Memory B cell (primary cell): ENCODE measurements at places on chromosomes 3 and 15.

GRCh38 chr3:172125053-172125452, 85.7 kb downstream of the FNDC3B start:
- H3K36me3 ChIP-seq = peaks cover 4% of the 10 kb centered on the region
- H3K27ac ChIP-seq = no peak overlapping the region
- no peaks in the 10 kb centered on the region for H3K4me1 ChIP-seq
- H3K4me3 ChIP-seq = no peak overlapping the region
- H3K27me3 ChIP-seq = no peaks in the 10 kb centered on the region
- DNase-seq = no peak

DNA sequence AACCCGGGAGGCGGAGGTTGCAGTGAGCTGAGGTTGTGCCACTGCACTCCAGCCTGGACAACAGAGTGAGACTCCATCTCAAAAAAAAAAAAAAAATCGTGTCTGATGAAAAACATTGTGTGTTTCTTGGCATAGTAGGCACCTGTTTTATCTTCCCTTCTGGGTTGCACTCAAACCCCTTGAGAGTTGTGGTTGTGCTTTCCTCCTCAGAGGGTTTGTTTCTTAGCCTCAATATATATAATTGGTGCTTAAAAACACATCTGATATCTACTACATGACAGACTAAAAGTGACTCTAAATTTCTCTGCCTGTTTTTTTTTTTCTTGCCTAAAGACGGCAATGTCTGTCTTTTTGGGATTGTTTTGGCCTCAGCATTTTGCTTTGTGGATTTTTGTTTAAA, 7.6 kb downstream of the NR1D2 start:
- H3K27ac ChIP-seq = peak overlapping the region; percentile 82
- peak overlapping the region; percentile 59 for H3K4me3 ChIP-seq
- DNase-seq = peak; percentile 15
- H3K4me1 ChIP-seq = peaks cover 45% of the 10 kb centered on the region

DNA sequence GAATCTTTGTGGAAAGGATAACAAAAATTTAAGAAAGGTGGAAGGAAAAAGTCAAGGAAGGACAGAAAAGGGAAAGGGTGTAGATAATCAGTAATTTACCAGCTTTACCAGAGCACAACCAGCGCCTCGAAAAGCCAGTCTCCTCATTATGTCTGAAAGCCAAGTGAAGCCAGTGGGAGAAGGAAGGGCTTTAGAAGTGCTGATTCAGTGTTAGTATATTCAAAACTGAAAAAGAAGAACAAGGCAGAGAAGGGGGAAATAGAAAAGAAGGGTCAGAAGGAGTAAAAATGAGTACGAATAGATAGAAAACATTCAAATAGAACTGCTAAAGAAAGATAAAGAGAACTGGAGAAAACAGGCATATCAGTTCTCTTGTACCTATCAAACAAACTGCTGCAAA, 4.1 kb downstream of the PBRM1 start:
- H3K4me3 ChIP-seq = no peak overlapping the region
- peaks cover 23% of the 10 kb centered on the region for H3K4me1 ChIP-seq
- DNase-seq = no peak
- H3K27me3 ChIP-seq = no peaks in the 10 kb centered on the region

DNA sequence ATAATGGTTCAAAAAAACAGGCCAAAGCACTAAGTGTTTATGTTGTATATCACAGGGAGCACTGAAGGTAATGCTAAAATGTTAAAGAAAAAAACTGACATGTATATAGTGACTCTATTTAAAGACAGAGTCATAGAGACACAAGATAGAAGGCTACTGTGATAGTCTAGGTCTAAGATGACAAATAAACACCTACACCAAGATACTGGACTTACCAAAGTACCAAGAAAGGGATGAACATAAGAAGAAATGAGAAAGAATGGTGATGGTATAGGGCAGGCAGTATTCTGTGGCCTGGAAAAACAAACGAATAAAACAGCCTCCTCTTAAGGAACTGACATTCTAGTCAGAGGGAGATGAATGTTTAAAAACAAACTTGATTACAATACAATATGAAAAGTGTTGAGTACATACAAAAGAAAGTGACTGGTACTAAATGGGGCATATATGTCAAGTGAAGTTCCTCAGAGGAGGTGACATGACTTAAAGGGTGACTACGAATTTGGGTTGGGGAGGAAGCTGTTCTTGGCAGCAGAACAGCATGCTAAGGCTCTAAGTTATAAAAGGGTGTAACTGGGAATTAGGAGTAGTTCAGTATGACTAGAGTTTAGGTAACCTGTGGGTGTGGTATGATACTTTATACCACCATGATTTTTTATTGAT, 5.9 kb downstream of the ABHD10 start:
- peaks cover 26% of the 10 kb centered on the region for H3K4me1 ChIP-seq
- H3K27ac ChIP-seq = peak overlapping the region; percentile 59
- no peaks in the 10 kb centered on the region for H3K27me3 ChIP-seq
- H3K36me3 ChIP-seq = peaks cover 26% of the 10 kb centered on the region
- no peak for DNase-seq

GRCh38 chr3:155604126-155604525, 140.7 kb downstream of the PLCH1 start:
- H3K4me3 ChIP-seq = no peak overlapping the region
- no peak overlapping the region for H3K27ac ChIP-seq
- no peaks in the 10 kb centered on the region for H3K36me3 ChIP-seq
- H3K4me1 ChIP-seq = no peaks in the 10 kb centered on the region
- no peak for DNase-seq

DNA sequence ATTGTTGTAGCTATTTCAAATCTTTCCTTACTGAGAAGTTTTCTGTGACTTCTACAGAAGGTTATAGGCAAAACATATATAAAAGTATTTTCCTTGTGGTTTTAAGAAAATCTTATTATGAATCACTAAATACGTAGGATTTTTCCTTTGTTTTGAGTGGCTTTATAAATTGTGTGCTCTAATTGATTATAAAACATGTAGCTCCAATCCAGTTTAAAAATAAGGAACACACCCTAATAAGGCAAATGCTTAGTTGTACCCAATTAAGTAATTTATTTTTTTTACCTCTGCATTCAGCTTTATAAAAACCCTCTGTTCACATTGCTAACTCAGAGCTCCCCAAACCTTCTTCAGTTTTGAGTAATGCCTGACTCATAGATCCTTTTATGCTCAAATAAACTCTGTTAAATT, 408.0 kb downstream of the NAALADL2 start:
- no peaks in the 10 kb centered on the region for H3K36me3 ChIP-seq
- no peaks in the 10 kb centered on the region for H3K27me3 ChIP-seq
- H3K27ac ChIP-seq = no peak overlapping the region
- no peak for DNase-seq
- no peaks in the 10 kb centered on the region for H3K4me1 ChIP-seq

DNA sequence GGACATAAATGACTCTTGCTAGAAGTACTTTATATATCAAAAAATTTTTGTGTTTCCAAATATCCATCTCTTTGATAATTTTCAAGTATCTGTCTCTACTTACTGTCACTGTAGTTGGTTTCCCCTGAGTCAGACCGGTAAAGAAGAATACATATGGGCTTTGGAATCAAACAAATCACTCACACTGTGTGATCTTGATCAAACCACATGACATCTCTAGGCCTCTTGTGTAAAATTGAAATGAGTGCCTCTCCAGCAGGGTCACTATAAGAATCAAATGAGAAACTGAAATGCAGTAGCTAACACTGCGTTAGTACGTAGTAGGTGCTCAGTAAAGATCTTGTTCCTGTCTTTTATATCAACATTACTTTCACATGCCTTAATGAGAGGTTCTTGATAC, 314.6 kb upstream of the STT3B start:
- peaks cover 25% of the 10 kb centered on the region for H3K4me1 ChIP-seq
- H3K27me3 ChIP-seq = no peaks in the 10 kb centered on the region
- H3K4me3 ChIP-seq = no peak overlapping the region
- H3K36me3 ChIP-seq = no peaks in the 10 kb centered on the region
- no peak for DNase-seq

GRCh38 chr3:185330644-185331043, 32.3 kb upstream of the MAP3K13 start:
- DNase-seq = no peak
- H3K27me3 ChIP-seq = peaks cover 2% of the 10 kb centered on the region
- H3K36me3 ChIP-seq = no peaks in the 10 kb centered on the region
- H3K4me1 ChIP-seq = peaks cover 5% of the 10 kb centered on the region
- no peak overlapping the region for H3K27ac ChIP-seq

DNA sequence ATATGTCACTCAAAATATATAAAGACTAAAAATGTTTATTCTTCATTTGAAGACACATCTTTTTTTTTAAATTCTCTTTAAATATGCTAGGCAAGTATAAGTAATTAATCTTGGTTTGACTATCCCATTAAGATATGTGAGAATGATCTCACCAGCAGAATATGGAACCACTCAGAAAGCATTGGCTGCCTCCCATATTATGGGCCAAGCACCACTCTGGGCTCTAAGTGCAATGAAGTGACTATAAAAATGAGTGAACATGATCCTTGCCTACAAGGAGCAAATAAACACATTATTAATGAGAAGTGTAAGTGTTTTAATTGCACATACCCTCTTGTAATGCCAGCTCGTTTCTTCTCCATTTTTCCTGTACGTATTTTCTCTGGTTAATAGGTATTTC, 328.5 kb downstream of the NAALADL2 start:
- H3K27me3 ChIP-seq = no peaks in the 10 kb centered on the region
- H3K27ac ChIP-seq = no peak overlapping the region

DNA sequence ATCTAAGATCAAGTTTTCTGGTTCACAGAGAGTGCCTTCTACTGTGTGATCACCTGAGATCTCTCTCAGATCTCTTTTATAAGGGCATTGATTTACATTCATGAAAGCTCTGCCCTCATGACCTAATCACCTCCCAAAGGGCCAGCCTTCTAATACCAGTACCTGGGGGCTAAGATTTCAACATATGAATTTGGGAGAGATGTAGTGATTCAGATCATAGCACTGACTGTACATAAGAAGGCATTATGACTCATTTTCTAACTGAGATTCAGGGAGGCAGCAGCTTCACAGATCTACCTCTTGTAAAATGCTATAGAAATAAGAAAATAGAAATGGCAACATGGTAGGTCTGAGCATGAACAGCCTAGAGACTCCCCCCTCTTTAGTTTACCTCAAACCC, 39.6 kb downstream of the VGLL3 start:
- H3K4me3 ChIP-seq = no peak overlapping the region
- H3K36me3 ChIP-seq = no peaks in the 10 kb centered on the region
- H3K4me1 ChIP-seq = no peaks in the 10 kb centered on the region
- no peak for DNase-seq
- H3K27ac ChIP-seq = no peak overlapping the region

DNA sequence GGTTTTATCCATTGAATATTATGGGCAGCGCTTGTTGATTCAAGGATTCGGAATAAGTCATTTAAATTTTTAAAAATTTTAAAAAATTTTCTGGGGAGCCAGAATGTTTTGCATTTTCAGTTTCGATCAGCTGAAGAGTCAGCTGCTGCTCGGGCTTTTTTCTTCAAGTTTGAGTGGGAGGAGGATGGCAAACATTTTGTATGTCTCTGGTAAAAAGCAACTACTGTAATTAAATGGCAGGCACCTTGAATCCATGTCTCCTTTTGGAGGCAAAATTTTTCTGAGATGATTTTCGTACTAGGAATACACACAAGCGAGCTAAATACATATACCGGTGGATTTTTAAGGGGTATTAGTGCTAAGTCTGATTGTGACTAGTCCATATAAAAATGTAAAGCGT, 612 bp downstream of the C3orf38 start:
- H3K36me3 ChIP-seq = peaks cover 3% of the 10 kb centered on the region
- H3K27ac ChIP-seq = peak overlapping the region; percentile 97
- H3K4me1 ChIP-seq = peaks cover 13% of the 10 kb centered on the region

DNA sequence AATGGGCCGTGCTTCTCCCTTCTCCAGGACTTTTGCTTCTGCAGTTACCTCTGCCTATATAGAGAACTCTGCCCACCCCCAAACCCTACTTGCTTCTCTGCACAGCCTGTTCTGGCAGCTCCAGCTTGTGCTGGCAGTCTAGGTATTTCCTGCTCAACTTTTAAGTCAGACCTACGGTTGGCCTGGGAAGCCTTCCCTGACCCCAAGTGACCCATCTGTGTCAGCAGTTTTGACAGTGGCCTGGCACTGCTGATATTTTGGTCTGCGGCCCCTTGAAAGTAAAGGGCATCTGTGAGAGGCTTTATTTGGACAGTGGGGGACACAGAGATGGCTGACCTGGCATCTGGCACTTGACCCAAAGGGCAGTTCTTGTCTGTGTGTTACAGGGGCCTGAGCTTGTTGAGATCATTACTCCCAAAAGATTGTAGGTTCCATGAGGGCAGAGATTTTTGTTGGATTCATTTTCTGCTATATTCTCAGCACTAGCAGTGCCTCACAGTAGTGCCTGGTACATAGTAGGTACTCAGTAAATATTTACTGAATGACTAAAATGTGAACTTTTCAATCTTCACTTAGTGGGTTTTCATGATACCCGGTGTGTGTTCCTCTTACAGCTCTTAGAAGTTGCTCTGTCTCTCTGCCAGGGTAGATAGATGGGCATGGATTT, 55.2 kb upstream of the TRAK1 start:
- peaks cover 62% of the 10 kb centered on the region for H3K4me1 ChIP-seq
- no peaks in the 10 kb centered on the region for H3K27me3 ChIP-seq
- H3K27ac ChIP-seq = peak overlapping the region; percentile 42
- peak overlapping the region; percentile 14 for H3K4me3 ChIP-seq
- DNase-seq = no peak

GRCh38 chr3:108430540-108430939, 79.9 kb downstream of the MYH15 start:
- H3K36me3 ChIP-seq = peaks cover 6% of the 10 kb centered on the region
- no peak overlapping the region for H3K4me3 ChIP-seq
- H3K27ac ChIP-seq = no peak overlapping the region

DNA sequence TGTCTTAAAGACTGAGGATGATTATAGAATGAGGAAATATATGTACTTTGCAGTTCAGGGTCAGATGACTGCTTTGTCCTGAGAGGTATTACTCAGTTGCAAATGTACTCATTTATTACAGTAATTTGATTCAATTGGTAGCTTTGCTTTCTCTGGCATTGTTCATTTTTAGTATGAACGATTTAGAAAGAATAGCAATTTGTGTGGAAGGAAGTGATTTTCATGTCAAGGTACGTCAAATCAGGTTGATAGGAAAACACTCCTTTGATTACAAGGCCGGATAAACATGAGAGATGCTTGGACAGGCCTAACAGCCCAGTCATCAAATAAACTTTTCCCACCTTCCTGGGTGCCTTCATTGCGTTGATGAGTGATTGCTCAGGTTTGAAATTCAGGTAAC, 53.8 kb downstream of the UNC13C start:
- no peaks in the 10 kb centered on the region for H3K36me3 ChIP-seq
- no peak for DNase-seq
- H3K4me3 ChIP-seq = no peak overlapping the region
- no peak overlapping the region for H3K27ac ChIP-seq

GRCh38 chr3:22585504-22585903, 617.6 kb upstream of the UBE2E2 start:
- DNase-seq = no peak
- no peaks in the 10 kb centered on the region for H3K27me3 ChIP-seq
- no peaks in the 10 kb centered on the region for H3K4me1 ChIP-seq
- no peak overlapping the region for H3K4me3 ChIP-seq

- H3K4me1 ChIP-seq = no peaks in the 10 kb centered on the region
- H3K4me3 ChIP-seq = no peak overlapping the region
- H3K27ac ChIP-seq = no peak overlapping the region
These were observed 282.6 kb upstream of the MCTP2 start for GRCh38 chr15:93948726-93949125.

- no peak overlapping the region for H3K27ac ChIP-seq
- H3K4me1 ChIP-seq = peaks cover 18% of the 10 kb centered on the region
- no peaks in the 10 kb centered on the region for H3K27me3 ChIP-seq
- peaks cover 23% of the 10 kb centered on the region for H3K36me3 ChIP-seq
- no peak for DNase-seq
These were observed 33.1 kb downstream of the TBC1D5 start for GRCh38 chr3:17709236-17709810.

- H3K27ac ChIP-seq = no peak overlapping the region
- H3K27me3 ChIP-seq = no peaks in the 10 kb centered on the region
- H3K36me3 ChIP-seq = no peaks in the 10 kb centered on the region
- DNase-seq = no peak
- no peak overlapping the region for H3K4me3 ChIP-seq
These were observed 36.8 kb upstream of the CNTN3 start for GRCh38 chr3:74651292-74651691.
